Activated CD4-positive, alpha-beta T cell treated with anti-CD3 and anti-CD28 coated beads, Interleukin-2, amount 50 U/mL, for 1 hour (primary cell): ENCODE measurements at places on chromosomes 4 and X.

- no peak for DNase-seq
Measured at GRCh38 chrX:77433001-77433400, 14.2 kb upstream of the FGF16 start.

DNA sequence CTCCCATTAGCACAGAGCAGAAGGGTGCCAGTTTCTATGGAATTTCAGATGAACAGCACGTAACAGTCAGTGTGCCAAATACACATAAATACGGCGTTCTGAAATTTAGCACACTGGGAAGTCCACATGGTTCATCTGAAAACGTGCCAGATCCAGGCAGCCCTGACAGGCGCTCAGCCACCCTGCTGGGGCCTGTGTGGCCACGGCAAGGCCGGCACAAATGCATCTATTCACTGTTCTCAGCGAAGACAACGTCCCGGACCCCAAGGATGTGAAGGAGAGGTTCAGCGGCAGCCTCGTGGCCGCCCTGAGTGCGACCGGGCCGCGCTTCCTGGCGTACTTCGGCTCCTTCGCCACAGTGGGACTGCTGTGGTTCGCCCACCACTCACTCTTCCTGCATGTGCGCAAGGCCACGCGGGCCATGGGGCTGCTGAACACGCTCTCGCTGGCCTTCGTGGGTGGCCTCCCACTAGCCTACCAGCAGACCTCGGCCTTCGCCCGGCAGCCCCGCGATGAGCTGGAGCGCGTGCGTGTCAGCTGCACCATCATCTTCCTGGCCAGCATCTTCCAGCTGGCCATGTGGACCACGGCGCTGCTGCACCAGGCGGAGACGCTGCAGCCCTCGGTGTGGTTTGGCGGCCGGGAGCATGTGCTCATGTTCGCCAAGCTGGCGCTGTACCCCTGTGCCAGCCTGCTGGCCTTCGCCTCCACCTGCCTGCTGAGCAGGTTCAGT lies 15.6 kb downstream of the DGKQ start:
- DNase-seq = no peak

DNA sequence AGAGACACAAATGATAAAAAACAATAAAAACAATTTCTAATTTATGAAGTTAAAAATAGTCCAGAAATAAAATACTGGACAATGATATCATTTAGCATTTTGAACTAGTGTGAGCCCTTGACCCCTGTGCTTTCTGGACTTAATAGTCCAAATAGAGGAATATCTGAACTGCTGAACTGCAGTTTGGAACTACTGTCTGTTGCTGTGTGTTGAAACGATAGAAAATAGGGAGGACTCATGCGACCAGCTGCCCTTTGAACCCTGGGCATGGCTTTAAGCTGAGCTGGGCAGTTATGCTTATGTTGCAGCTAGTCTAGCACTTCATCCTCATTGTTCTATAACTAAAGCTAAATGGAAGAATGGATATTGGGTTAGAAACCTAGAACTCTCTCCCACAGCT lies 99.5 kb downstream of the FMR1NB start:
- DNase-seq = no peak

DNA sequence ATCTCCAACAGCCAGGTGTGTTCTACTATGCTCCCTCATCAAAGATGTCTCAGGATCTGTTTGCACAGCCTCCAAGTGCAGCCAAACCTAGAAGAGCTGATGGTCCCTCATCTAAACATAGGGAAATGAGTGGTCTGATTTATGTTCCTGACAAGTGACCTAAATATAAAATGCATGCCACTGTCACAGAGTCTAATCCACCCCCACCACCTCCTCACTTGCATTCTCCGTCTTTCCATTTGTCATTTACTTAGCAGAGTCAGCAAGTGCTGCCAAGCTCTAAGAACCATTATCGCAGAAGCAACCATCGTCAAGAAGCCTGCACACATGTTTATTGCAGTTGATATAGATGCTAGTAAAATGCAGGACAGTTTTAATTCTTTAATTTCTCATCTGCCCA lies 33.1 kb upstream of the VCX3A start:
- no peak for DNase-seq

GRCh38 chr4:13970349-13970748 lies 342.8 kb upstream of the BOD1L1 start:
- DNase-seq = no peak

- no peak for DNase-seq
Measured at GRCh38 chrX:2135421-2135820, 365.4 kb downstream of the DHRSX start.
